Gastroesophageal sphincter (tissue), 4 donors: ENCODE measurements at places on chromosomes 1 and 21. TPM values are rescaled to one million over a fixed set of nuclear protein-coding genes. Genes with fewer than 3 reads are reported as not detected.

LEFTY1 gene
- total RNA-seq: 0.35 TPM

SLC45A3 gene
- 0.84 TPM for total RNA-seq

FBXO28 gene
- 38.1 TPM for total RNA-seq

FDPS gene
- total RNA-seq: 125 TPM

DNA sequence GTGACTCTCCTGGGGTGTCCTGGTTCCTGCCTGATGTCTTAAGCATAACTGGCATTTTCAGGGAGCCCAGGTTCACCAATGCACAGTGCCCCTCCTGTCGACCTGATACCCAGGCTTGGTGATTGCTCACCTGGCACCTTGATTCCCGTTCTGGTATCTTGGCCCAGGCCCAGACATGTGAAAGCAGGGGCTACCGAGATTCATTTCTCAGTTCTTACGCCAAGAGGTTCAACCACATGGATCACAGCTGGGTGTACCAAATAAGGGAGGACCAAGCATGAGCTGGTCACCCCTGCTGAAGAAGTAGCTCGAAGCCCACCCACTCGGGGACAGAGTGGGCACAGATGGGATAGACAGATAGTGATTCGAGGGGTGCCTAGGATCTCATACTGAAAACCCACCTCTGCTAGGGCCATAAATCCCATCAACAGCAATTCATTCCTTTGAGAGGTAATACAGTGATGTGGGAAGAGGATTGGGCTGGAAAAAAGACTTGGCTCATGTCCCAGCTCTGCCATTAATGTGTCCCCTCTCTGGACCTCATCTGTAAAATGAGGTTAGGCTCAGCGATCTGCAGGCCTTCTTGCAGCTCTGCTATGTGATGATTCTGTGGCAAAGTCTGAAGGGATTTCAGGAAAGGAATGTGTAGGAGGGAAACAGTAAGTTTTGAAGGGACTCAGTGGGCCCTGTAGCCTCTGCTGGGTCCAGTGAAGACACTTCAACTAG is 2.7 kb downstream of the EPHX1 start:
- H3K27me3 ChIP-seq: no peaks in the 10 kb centered on the region
- H3K4me1 ChIP-seq: peaks cover 57% of the 10 kb centered on the region
- H3K27ac ChIP-seq: peak overlapping the region; percentile 89
- no peak for ATAC-seq

DNA sequence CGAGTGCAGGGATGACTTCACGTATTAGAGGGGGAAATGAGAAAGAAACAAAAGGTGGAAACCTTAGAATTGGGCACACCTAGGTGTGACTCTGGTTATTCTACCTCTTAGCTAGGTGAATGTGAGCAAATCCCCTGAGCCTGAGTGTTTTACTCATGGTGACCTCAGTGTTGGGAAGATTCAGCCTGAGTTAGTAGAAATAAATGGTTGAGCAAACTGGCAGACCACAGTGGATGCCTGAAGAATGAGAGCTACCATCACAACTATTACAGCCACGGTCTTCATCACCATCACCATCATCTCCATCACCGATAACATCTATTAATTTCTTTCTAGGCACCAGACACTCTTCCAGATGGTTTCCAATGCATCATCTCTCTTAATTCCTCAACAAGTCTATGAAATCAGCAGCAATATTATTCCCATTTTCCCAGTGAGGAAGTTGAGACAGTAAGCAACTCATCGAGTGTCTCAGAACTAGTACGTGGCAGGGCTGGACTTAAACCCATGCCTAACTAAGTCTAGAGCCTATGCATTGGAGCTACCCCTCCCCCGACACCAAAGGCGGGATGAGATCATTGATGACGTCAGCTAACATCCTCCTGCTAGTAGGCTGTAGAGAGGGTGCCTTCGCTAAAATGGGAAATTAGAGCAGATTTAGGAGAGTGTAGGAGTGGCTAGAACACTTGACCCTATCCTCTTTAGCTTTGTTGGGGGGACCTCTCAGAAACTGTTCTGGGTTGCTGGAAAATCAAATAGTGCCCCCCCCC is 7.9 kb upstream of the KAZN start:
- peaks cover 7% of the 10 kb centered on the region for H3K27me3 ChIP-seq
- no peak overlapping the region for H3K4me3 ChIP-seq
- H3K27ac ChIP-seq: no peak overlapping the region

- no peak overlapping the region for H3K27ac ChIP-seq
- H3K27me3 ChIP-seq: peaks cover 26% of the 10 kb centered on the region
- ATAC-seq: no peak
- no peaks in the 10 kb centered on the region for H3K4me1 ChIP-seq
- H3K4me3 ChIP-seq: no peak overlapping the region
Measured at GRCh38 chr21:42835611-42836401, 43.5 kb downstream of the WDR4 start.
